GM23248 (cell line): ENCODE measurements at places on chromosomes 4 and X. TPM values are rescaled to one million over a fixed set of nuclear protein-coding genes. Genes with fewer than 3 reads are reported as not detected.
A peak's percentile ranks its signal among the peaks of the same experiment; 100 is the strongest.

The CENPVL3 gene
- total RNA-seq: not detected in 2 replicates

The ASB9 gene
- 0.97 TPM in 1 of 2 replicates, not detected in the other for total RNA-seq

The C1QTNF7 gene
- total RNA-seq: not detected in 2 replicates

The AREG gene
- 0.97 TPM in 1 of 2 replicates, not detected in the other for total RNA-seq

The ARHGAP4 gene
- 2.8 TPM in 1 of 2 replicates, not detected in the other for total RNA-seq

The NAT8L gene
- 0.38 TPM in 1 of 2 replicates, not detected in the other for total RNA-seq

- no peak for DNase-seq
Measured at GRCh38 chrX:73849073-73849472, 286.1 kb downstream of the CHIC1 start.

- no peak for DNase-seq
Measured at GRCh38 chr4:36758312-36759178, 477.1 kb downstream of the DTHD1 start.

- DNase-seq: peak; percentile 66
Measured at GRCh38 chrX:17689971-17690409, 47.3 kb upstream of the SCML1 start.

DNA sequence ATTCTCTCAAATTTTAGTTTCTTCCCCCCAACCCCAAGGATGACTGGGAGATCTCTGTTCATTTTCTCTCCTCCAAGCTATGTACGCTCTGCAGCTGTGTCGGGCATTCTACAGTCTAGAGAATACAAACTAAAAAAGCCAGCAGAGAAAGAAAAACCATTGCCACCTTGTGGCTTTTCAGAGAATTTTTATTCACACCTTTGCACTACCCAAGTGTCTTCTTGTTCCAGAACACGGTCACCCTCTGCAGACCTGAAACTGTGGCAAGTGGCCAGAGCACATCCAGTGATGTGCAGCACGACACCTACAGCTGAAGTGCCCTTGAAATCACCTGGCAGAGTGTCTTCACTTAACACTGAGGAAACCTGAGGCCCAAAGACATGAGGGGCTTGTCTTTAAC is 68.6 kb downstream of the CHST7 start:
- DNase-seq: peak; percentile 36

DNA sequence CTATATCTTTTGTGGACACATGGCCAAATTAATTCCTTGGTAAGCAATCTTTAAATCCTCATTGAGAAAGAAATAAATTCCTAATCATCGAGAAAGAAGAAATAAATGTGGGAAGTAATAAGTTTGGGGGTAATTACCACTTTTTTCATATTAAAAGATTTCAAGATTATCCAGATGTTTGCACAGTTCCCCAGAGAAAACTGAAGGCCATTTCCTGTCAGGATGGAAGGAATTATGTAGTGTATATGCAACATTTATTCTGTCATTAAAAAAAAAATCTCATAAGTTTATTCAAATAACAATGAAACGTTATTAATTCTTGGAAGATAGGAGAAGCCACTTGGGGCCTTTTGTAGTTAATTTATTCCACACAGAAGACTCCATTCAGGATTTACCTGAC is 385.6 kb upstream of the NR3C2 start:
- DNase-seq: no peak

- peak; percentile 57 for DNase-seq
Measured at GRCh38 chrX:148601034-148601433, 100.6 kb downstream of the AFF2 start.

GRCh38 chrX:5748586-5749150 is 480.0 kb downstream of the NLGN4X start:
- DNase-seq: no peak

DNA sequence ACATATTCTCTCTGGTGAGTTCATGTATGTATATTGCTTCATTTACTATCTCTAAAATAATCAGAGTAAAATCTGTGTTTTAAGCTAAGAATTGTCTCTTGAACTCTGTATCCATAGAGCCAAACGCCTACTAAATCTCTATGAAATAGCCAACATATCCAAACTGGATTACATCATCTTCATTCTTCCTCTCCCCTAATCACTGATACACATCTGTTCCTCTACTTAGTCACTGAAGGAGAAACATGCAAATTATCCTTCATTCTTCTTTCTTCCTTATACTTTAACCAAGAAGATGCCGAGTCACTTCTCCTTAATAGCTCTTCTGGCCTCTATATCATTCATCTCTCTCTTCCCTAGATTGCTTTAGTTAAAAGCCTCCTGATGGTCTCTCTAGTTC is 630.4 kb upstream of the FTHL17 start:
- no peak for DNase-seq

- no peak for DNase-seq
Measured at GRCh38 chr4:154960476-154960875, 179.4 kb downstream of the RBM46 start.

- DNase-seq: no peak
Measured at GRCh38 chr4:40214661-40215418, 18.0 kb downstream of the RHOH start.

GRCh38 chr4:182493377-182493776 is 250.2 kb downstream of the TENM3 start:
- DNase-seq: no peak

DNA sequence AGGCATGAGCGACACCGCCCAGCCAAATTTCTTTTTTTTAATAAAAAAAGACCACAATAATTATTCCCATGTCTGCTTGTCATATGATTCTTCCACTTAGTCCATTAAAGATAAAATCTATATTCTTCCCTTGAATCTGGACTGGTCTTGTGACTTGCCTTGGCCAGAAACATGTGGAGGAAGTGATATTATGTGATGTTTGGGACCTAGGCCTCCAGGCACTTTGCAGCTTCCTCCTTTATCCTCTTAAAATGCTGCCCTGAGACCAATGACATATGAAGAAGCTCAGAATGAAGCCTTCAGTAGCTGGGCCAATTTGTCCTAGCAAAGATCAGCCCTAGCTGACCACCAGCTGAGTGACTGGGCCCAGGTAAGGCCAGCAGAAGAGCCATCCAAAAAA is 250.0 kb downstream of the INPP4B start:
- DNase-seq: no peak

GRCh38 chr4:81954271-81954670 is 419.5 kb downstream of the HNRNPD start:
- no peak for DNase-seq

DNA sequence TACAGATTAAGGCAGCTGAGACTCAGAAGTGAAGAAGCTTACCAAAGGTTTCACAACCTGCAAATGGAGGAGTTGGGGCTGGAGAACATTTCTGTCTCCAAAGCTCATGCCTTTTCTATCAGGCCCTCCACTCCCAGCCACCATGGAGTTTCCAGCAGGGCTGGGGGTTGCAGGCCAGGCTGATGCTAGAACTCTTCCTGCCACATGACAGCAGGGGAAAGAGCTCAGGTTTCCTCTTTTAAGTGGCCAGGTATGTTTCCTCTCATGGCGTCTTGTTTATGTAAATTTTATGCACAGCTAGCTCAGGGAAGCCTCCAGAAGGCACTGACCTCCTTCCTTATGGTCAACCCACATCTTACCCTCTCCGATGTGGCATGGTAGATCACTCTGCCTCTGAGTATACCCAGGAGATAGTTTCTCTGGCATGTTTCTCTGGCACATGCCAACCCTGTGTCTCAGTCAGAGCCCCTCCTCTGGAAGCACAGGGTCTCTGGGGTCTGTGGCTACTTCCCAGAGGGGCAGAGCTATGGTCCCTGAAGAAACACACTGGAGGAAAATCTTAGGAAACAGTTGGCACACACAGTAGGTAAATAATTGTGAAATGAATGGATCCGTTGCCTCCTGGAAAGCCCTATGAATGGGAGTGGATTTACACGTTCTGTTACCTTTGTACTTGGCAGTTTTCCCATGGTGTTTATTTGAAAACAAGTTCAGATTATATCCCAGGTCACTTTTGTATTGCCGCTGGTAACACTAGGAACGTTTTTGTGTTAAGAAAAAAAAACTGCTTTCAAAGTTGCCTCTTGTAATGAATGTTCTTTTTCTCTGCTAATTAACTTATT is 28.9 kb downstream of the PDK3 start:
- DNase-seq: no peak

DNA sequence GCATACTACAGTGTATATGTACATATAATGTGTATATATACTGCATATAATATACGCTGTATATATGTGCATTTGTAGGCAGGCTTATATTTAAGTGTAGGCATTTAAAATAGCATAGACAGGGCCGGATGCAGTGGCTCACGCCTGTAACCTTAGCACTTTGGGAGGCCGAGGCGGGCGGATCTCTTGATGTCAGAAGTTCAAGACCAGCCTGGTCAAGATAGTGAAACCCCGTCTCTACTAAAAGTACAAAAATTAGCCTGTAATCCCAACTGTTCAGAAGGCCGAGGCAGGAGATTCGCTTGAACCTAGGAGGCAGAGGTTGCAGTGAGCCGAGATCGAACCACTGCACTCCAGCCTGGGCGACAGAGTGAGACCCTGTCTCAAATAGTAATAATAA is 78.4 kb downstream of the JAKMIP1 start:
- DNase-seq: no peak

DNA sequence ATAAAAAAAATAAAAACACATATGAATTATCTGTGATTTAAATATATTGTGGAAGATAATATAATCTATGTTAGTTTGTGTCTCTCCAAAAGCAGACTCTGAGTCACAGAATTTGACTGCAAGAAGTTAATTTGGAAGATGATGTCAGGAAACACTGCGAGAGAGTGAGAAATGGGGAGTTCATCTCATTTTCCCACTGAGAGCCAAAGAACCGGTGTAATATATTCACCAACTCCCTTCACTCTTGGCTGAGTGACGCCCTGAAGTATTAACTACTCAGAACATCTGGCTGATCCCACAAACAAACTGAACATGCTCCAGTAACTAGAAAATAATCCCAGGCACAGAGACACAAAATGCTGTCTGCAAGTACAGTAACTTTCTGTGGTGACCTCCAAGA is 345.8 kb upstream of the SPANXN1 start:
- DNase-seq: no peak

DNA sequence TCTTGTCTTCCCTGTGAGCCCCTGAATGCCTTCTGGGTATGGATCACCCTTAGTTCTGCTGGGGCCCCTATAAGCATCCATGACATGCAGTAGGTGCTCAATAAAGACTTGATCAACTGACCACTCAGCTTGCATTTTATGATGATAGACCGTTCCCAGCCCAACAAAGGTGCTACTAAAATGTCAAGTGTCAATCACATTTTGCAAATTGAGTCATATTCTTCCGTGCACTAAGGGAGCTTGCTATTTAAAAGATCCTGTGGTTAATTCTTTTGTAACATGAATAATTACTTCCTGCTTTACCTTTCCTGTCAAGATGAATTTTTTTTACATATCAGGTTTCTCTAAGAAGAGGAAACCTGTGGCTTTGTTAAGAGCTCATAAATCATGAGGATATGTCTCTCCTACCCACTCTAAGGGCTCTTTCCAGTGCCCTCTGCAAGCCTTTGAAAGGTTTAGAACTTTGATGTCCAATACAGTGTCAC is 47.6 kb downstream of the SH3KBP1 start:
- DNase-seq: no peak

DNA sequence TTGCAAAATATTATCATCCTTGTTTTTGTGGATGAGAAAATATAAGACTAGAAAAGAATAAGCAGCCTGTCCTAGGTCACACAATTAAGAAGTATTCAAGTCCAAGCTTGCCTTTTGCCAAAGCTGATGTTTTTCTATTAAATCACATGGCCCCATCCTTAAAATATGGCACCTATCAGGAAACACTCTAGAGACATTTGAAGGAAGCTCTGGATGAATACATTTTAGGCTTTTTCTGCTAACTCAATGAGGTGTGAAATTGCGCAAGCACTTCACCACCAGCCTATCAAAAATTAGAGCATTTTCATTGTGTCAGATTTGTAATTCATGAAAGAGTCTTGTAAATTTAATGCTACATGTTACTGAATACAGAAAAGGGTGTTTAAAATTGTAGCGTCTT is 251.1 kb upstream of the MAD2L1 start:
- DNase-seq: no peak

- DNase-seq: peak; percentile 50
Measured at GRCh38 chr4:139735381-139736273, 70.0 kb downstream of the MGST2 start.

DNA sequence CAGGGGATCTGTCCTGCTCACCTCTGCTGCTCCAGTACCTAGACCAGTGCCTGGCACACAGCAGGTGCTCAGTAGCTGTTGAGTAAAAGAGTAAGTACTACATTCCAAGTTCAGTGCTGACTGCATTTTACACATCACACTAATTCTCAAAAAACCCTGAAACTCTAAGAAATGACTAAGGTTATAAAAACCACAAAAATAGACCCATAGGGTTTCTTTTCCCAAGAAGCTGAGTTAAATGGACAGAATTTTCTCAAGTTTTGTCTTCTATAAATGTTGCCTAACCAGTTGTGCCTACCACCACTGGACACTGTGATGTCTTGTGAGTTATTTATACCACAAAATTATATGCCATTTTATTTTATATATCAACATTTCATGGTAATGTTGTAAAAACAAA is 78.9 kb upstream of the RXFP1 start:
- DNase-seq: peak; percentile 23

DNA sequence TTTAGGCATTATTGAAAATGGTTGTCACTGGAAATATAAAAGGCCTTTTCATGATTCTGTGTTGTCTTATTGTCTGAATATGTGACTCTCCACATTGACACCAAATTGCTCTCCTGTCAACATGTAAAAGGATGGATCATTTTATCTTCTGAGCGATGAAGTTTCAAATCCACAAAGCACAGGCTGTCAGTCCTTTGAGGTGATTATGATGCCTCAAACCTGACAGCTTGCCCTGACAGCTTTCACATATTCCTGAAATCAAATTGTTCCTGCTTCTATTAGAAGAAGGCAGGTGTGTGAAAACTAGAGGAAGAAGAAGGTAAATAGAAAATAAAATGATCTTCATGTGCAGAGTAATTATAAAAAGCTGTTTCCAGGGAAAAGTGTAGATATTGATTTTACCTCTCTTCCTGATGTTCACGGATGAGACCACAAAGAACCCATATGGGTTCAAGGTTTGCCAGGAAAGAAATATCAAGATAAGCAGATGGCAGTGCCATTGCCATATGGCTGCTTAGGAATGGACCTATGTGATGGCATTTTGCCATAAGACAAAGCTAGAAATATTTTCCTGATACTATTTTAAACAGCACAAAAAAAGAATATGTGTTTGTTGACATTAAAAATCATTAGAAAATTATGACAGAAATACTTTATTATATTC is 1006.3 kb upstream of the AGA start:
- DNase-seq: no peak
